ENCODE measurements at places on chromosomes 4 and X.

DNA sequence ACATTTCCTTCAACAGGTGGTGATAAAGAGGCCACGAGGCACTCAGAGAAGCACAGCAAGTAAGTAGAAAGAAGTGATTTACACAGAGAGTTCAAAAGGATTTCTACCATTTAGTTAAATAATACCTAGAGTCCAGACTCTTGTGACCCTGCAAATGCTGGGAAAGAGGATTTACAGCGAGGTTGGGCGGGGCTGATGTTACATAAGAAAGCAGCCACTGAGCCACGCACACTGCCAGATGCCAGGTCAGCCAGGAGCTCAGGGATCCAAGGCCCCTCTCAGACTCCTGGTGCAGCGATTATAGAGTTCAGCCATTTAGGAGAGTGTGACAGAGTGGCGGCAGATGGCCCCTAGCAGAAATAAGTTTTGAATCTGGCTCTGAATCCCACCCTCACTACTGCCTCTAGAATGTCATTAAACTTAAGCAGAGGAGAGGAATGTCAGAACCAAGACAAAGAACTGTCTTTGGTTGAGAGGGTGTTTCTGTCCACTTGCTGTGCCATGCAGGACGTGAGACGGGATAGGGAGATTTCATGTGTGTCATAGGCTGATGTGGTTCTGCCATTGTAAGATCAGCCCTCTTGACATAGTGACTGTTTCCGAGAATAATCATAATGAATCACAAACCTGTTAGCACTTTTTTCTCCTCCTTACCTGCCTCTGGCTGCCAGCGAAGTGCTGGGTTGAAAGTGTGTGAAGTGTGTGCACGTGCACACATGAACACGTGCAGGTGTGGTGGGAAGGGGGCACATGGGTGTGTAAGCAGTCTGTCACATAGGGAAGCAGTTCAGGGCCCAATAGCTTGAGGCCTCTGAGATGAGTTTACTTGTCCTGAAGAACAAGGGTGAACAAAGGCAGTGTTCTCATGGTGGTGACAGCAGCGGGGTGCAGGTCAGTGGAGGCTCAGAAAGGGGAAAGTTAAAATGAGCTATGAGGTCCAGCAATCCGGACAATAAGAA, 50.1 kb downstream of the MFAP3L start:
- DNase-seq, result no peak

- DNase-seq, result no peak
Measured at GRCh38 chrX:39518476-39519029, 579.2 kb downstream of the BCOR start.

GRCh38 chr4:147782087-147782781, 50.3 kb downstream of the ARHGAP10 start:
- DNase-seq, result no peak

GRCh38 chr4:154738426-154738825, 5.4 kb upstream of the LRAT start:
- DNase-seq, result no peak

DNA sequence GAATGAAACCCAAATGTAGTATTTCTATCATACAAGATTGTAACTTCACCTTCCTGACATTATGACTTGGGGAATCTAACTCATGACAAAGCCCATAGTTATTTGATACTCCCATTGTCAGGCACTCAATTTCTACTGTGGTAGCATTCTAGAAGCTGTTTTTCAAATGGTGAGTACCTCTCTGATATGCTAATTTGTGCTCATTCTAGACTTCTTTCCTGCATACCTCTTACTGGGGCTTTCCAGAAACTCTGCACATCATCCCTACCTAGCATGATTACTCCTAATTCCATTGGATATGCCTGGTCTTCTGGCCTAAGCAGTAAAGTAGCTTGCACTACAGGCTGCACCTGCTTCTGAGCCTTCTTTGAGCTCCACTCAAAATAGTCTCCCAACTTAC, 50.4 kb upstream of the TMEM184C start:
- DNase-seq, result no peak

GRCh38 chr4:118957722-118958445, 69.2 kb downstream of the SYNPO2 start:
- DNase-seq, result no peak

DNA sequence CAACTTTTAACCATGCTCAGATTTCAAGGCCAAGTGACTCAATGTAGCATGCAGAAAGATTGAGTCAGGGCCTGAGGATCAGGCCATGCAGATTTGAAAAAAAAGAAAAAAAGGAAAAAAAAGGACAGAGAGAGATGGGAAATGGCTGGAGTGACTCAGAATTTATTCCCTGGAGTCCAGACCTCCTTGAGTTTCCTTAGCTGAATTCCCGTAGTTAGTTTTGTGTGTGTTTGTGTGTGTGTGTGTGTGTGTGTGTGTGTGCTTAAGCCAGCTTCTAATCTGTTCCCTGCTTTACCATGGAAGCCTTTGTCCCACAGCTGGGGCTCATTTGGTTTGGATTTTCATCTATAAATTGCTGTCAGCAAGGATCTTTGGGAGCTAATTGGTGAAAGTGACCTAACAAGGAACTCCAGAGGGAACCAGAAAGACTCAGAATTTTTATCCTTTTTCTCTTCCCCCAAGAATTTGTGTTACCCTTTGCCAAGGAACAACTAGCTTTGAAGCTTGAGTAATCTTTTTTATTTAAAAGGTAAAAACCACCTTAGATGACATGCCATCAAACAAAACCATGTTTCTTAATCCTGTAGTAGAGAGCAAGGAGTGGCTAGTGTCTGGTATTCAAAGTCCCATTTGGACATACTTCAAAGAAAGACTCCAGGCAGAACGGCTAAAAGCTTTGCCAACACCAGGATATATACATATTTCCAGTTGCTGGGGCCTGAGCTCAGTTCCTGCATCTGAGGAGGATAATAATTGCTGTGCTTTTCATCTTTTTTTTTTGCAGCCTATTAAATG, 109.0 kb upstream of the DDIT4L start:
- DNase-seq, result no peak

DNA sequence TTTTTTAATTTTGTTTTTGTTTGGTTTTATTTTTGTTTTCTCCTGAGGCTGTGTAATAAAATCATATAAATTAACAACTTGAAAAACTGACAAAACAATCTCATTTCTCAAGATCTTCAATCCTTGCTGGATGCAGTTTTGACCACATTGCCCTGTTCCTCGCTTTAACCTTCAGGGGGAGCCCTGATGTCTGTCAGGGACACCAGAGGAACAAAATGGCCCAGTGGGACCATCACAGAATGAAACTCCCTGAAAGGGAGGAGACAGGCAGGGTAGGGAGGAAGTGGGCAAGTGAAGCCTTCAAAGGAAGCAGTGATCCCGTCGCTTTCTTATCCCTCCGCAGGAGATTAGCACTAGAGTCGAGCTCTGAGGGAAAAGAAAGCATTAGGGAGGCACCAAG, 274.9 kb upstream of the LDB2 start:
- no peak for DNase-seq

GRCh38 chrX:100895365-100896075, 21.4 kb upstream of the NOX1 start:
- peak; percentile 0 for DNase-seq

GRCh38 chr4:23234716-23235115, 542.0 kb downstream of the GBA3 start:
- no peak for DNase-seq

GRCh38 chrX:10327651-10328050, 170.9 kb downstream of the CLCN4 start:
- DNase-seq, result no peak

DNA sequence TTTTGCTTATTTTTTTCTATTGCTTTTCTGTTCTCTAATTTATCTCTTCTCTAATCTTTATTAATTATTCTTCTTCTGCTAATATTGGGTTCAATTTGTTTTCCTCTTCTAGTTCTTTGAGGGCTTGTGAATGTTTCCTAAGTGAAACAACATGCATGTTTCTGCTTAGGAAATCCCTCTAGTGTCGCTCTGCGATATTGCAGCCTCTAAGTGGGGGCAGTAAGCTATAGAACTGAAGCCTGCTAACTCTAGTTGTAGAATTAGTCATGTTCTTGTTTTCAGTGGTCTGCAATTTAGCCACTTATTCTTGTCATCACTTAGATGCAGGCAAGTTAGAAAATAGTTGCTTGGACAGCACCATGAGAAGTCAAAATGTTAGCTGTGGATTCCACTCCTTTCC, 222.6 kb downstream of the SPIN4 start:
- DNase-seq, result no peak

GRCh38 chrX:135302269-135302873, 6.9 kb upstream of the ETDC start:
- DNase-seq, result no peak

- DNase-seq, result no peak
Measured at GRCh38 chrX:133302775-133303445, 84.8 kb upstream of the TFDP3 start.

DNA sequence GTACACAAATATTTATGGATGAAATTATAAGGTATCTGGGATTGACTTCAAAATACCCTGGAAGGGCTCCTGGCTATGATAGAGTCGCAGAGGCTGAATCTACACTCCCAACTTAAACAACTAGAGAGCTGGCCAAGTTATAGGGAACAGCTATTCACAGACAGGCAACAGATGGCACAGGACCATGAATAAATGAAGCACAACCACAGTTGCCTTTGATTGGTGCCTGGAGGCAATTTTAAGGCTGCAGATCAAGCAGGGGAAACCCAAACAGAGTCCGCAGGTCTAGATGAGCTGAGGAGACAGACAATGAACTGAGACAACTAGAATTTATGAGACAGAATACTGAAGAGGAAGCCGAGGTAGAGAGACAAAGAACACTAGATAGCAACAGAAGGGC, 155.9 kb downstream of the EVC2 start:
- no peak for DNase-seq

- no peak for DNase-seq
Measured at GRCh38 chrX:49910344-49910743, 12.1 kb upstream of the CLCN5 start.

DNA sequence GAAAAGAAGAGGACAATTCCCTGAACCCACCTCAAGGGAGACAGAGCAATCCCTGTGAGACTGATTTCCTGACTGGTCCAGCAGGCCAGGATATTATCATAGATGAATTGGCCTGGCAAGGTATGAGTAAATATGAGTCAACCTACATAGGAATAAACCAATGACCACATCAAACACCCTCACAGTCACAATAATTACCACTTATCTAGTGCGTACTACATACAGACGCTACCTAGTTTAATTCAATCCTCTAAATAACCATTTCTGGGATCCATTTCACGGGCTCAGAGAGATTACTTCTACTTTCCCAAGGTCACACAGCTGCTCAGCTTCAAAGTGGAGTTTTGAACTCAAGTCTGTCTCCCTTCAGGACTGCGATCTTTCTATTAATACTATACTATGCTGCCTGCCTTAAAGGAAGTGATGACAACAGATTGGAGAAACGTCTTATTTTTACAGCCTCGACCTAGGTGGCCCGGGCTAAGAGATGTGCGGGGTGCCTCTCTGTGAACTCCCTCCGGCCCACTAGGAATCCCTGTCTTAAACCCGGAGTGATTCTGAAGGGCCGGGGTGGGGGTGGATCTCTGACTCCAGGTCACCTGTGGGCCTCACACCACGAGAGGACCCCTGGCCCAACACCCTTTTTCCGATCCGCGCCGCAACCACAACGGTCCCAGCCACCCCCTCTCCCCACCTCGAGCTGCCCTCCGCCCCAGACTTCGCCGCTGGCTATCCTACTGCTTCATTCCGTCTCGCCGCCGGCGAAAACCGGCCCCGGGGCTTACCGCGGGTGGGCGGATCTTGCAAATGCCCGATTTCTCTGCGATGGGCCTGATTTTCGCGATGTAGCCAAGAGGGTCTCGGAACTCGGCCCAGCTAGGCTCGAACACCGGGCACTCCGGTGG, 800 bp downstream of the KDM5C start:
- no peak for DNase-seq

Data from stimulated activated CD4-positive, alpha-beta T cell treated with anti-CD3 and anti-CD28 coated beads, Interleukin-2, amount 100 ng/mL, for 4 hours (primary cell).